ENCODE measurements at places on chromosomes 3 and 15.
A peak's percentile ranks its signal among the peaks of the same experiment; 100 is the strongest.

- no peak for DNase-seq
Measured at GRCh38 chr15:81337713-81338157, 13.8 kb upstream of the STARD5 start.

DNA sequence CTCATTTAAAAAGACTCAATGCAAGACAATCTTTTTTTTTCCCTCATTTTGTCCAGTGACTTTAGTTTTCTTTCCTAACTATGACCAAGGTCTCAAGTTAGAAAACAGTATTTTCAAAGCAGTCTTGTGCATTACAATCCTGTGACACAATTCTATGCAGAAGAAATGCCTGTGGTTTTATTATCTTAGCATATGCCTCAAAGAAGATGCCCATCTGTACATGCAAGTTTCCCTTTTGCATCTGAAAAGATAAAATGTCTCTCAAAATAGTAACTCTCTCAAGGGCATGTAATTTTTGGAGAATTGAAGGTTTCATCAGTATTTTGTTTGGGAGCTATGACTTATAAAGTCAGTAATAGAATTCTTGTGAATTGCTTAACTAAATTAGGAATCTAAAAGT is 292.0 kb upstream of the SUCLG2 start:
- no peak for DNase-seq

DNA sequence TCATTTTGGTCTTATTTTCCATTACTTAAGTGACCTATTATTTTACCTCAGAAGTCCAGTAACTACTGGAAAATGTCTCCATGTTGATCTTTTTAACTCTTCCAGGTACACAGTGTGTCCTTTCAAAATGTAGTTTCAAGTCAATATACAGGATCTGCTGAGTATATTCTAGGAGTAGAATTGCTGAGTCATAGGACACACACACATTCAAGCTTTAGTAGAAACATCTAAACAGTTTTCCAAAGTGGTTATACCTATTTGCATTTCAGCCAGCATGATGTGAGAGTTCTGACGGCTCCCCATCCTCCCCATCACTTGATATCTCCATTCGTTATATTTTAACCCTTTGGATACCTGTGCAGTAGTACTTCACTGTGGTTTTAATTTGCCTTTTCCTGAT is 271.9 kb downstream of the MCTP2 start:
- DNase-seq, result no peak

- no peak for DNase-seq
Measured at GRCh38 chr15:35728219-35728940, 182.4 kb upstream of the DPH6 start.

DNA sequence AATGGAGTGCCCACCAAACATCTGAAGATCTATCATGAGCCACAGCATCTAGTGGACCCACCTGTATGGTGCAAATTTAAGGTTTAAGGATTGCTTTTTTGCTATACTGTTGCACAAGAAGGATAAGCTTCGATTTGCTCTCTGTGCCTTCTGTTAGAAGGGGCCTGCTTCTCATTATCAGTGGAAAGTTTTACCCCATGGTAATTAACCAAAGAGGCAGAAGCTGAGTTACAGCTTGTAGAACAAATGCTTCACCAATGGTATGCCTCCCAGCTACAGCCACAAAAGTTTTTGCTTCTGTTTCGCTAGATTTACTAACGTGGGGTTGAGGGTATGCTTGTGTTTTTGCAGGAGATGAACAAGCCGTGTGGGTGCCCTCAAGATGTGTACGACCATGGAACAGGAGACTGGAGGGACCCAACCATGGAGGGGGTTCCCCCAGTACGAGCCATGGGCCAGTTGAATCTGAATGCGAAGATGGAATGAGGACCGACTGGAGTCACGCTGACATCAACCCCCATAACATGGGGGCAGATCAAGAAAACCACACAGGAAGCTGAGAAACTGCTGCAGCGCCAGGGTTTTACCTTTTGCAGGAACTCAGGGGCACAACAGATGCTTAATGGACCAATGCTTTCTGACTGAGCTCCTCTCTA is 43.5 kb downstream of the ACAD9 start:
- no peak for DNase-seq

- DNase-seq, result no peak
Measured at GRCh38 chr3:74465715-74466410, 148.6 kb downstream of the CNTN3 start.

- no peak for DNase-seq
Measured at GRCh38 chr15:58856086-58856485, 77.4 kb downstream of the SLTM start.

DNA sequence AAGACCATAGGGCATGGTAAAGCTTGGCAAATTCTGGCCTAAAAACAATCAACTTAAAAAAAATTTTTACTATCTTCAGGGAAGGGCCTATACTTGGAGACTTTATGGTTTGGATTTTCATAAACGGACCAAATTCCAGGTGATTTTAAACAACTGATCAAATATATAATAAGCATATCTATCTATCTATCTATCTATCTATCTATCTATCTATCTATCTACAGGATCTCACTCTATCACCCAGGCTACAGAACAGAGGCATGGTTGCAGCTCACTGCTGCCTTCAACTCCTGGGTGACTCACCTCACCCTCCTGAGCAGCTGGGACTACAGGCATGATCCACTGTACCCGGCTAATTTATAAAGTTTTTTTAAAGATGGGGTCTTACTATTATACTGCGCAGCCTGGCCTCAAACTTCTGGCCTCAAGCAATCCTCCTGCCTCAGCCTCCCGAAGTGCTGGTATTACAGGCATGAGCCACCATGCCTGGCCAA is 6.7 kb downstream of the SPPL2A start:
- DNase-seq, result no peak

- no peak for DNase-seq
Measured at GRCh38 chr3:9500108-9501050, 53.2 kb downstream of the LHFPL4 start.

DNA sequence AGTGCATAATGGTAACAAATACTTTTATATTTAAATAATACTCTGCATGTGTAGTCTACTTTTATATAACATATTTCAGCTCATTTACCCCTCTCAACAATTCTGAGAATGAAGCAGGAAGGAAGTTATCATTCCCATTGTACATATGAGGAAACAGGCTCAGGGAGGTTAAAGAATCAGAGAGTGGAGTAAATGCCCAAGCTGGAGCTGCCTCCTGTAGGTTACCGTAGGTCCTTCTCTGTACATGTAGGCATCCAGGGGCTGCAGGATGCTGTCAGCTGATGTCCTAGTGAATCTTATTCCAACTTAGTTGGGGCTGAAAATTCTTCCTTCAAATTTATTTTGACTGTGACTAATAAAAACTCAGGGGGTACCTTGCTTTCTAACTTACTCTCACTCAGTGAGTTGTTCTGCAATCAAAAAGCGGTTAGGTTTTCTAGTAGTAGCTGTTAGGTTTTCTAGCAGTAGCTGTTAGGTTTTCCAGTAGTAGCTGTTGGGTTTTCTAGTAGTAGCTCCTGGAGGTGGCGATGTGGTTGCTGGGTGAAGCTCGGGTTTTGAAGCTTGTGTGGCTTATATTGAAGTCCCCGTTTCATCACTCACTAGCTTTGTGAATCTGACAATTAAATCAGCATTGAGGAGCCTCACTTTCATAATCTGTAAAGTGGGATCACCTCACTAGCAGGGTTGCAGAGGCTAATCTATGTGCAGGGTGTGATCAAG is 357.0 kb downstream of the NR2F2 start:
- DNase-seq, result no peak

- no peak for DNase-seq
Measured at GRCh38 chr3:63914312-63914711, 2.1 kb upstream of the SCAANT1 start.

- no peak for DNase-seq
Measured at GRCh38 chr3:147269907-147270306, 136.4 kb downstream of the ZIC4 start.

DNA sequence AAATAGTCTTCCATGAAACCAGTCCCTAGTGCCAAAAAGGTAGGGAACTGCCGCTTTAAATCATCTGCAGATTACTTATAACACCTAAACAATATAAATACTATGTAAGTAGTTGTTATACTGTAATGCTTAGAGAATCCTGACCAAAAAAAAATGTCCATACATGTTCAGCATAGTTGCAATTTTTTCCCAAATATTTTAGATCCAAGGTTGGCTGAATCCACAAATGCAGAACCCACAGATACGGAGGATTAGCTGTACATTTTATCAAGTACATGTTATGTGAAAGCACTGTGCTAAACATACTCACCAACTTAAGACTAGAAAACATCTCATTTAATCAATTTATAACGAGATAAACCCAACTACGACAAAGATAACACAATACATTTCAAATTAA is 9.3 kb downstream of the MSL2 start:
- no peak for DNase-seq

DNA sequence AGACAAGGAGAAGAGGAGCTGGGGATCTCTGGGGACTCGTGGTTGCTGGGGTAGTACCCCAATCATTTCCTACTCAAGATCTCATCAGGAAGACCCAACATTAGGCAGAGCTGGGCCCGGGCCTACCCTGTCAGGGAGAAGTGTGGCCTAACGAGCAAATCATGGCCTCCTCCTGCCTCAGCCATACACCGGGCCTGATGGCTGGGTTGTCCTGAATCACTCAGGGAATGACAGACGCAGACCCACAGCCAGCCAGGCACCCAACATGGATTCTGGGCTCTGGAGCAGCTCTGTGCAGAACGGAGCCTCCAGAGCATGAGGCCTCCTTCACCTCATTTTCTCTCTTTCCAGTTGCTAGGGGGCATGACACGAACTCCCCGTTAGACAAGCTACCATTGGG is 19.7 kb downstream of the ITGA11 start:
- DNase-seq, result no peak

DNA sequence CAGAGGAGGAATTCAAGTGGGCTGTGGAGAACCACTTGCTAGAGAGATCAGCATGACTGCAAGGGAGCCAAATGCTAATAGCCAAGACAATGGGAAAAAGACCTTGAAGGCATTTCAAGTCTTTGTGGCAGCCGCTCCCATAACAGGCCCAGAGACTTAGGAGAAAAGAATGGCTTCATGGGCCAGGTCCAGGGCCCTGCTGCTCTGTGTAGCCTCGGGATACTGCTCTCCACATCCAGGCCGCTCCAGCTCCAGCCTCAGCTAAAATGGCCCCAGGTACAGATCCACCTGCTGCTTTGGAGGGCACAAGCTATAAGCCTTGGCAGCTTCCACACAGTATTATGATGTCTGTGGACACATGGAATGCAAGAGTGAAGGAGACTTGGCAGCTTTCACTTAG is 157.7 kb downstream of the NECTIN3 start:
- no peak for DNase-seq

- DNase-seq, result no peak
Measured at GRCh38 chr15:67066959-67067853, 1.8 kb downstream of the SMAD3 start.

DNA sequence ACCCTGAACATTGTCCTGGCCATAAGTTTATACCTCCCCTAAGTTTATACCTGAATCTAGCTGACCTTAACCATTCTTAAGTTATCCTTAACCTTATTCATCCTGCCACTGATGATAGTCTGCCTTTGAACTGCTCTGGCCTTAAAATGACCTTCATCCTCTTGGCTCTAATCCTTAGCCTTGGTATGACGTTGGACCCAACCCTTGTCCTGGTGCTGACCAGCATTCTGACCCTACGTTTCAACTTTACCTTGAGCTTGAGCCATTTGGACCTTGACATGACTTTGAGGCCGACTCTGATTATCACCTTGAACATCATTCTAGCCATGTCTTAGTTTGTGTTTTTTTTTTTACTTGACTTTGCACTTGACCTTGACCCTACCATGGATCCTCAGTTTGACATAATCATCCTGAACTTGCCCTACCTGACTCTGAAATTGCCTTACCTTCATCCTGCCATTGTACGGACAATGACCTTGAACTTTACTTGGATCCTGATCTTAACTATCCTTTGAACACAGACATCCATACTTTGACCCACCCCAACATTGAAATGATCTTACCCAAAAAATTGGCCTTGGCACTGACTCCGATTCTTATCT is 61.1 kb upstream of the ACAD9 start:
- DNase-seq, result no peak

DNA sequence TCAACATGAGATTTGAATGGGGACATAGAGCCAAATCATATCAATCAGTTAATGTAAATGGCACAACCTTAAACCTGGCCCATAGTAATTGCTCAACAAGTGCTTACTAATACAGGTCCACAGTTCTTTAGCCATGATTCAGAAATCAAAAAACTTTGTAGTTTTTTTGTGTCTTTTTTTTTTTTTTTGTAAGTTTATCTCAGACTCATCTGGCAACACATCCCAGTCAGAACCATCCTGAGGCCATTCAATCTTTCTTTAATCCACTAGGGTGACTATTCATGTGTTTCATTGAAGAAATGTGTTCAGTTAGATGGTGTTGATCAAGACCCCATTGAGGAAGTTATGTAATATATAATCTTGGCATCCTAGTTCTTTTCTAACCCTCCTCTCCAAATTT is 65.4 kb downstream of the ABI3BP start:
- DNase-seq, result no peak

- no peak for DNase-seq
Measured at GRCh38 chr15:90561344-90562244, 31.9 kb downstream of the CRTC3 start.

DNA sequence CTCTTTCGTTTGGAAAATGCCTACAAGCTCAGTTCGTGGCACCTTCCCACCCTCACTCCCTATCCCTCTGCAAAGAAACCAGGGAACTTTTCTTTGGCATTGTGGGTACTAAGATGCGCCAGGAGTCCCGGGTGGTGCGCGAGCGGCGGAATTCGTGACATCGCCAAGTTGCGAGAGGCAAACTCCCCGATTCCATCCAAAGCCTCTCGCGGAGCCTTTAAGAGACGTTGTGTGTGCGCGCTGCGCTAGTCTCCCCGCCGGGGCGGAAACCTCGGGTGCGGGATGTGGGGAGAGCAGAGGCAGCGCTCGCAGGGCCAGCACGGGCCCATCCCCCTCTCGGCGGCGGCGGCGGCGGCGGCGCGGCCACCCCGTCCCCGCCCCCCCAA is 443 bp upstream of the NR2F2 start:
- DNase-seq, result peak; percentile 32

DNA sequence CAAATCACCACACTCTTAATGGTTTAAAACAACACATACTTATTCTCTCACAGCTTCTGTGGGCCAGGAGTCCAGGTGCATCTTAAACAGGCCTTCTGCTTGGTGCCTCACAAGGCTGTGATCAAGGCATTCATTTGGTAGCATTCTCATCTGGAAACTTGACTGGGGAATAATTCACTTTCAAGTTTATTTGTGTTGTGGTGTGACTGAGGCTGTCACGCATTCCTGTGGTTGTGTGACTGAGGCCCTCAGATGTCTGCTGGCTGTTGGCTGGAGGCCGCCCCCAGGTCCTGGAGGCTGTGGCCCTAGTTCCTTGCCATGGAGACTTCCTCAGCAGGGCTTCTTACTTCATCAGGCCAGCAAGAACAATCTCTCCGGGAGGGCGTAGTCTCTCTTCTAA is 16.9 kb upstream of the FAM3D start:
- DNase-seq, result no peak

- no peak for DNase-seq
Measured at GRCh38 chr15:91468871-91469580, 369.0 kb downstream of the SV2B start.

DNA sequence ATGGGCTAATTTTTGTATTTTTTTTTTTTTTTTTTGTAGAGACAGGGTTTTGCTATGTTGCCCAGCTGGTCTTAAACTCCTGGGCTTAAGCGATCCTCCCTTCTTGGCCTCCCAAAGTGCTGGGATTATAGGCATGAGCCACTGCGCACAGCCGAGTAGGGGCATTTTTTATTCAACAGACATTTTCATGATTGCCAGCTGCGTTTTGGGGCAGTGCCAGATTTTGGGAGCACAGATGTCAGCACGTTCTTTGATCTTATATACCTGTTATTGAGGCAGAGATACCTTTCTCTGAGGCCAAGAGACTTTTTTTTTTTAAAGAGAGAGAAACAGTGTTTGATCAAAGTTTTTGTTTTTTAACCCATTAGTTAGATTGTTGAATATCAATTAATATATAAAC is 16.8 kb downstream of the NEO1 start:
- no peak for DNase-seq
